ENCODE measurements at places on chromosomes 4 and X.

GRCh38 chr4:145066063-145066501 lies 31.9 kb downstream of the ANAPC10 start:
- no peak for DNase-seq

- DNase-seq, result no peak
These were observed 334.4 kb downstream of the UNC5C start for GRCh38 chr4:95214408-95214807.

DNA sequence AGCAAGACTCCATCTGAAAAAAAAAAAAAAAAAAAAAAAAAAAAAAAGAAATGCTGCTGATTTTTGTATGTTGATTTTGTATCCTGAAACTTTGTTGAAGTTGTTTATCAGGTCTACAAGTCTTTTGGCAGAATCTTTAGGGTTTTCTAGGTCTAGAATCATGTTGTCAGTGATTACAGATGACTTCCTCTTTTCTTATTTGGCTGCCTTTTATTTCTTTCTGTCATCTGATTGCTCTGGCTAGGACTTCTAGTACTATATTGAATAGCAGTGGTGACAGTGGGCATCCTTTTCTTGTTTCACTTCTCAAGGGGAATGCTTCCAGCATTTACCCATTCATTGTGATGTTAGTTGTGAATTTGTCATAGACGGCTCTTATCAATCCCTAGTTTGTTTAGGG lies 334.4 kb downstream of the SPRY1 start:
- no peak for DNase-seq

DNA sequence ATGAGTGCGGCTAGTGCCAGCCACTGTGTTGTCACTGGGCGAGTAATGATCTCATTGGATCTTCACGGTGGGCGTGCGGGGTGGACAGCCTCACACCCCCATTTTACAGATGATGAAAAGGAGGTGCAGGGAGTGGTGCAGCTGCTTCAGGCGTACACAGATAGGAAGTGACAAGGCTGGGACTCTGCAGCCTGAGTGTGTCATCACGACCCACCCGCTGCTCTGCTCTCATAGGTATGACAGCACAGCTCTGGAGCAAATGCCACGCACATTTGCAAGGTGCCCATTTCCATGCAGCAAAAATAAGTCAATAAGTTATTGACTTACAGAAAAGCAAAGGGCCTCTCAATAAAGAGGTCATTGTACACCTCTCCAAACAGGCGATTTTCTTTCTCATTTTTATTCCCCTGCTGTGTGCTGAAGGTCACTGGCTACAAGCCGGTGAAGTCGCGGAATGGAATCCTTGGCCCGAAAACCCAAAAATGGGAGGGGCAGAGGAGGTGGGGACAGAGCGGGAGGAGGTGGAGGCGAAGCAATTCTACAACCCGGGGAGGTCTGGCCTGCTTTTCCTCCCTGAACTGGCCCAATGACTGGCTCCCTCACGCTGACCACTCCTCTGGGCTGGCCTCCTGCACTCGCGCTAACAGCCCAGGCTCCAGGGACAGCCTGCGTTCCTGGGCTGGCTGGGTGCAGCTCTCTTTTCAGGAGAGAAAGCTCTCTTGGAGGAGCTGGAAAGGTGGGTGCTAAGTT lies at the start of gene SOD3:
Gene SOD3 (plus strand): TSS at position 658 of the 750 bp plus-strand sequence. CDS start 3,949 bp downstream, outside the sequence.
- DNase-seq, result peak; percentile 80

DNA sequence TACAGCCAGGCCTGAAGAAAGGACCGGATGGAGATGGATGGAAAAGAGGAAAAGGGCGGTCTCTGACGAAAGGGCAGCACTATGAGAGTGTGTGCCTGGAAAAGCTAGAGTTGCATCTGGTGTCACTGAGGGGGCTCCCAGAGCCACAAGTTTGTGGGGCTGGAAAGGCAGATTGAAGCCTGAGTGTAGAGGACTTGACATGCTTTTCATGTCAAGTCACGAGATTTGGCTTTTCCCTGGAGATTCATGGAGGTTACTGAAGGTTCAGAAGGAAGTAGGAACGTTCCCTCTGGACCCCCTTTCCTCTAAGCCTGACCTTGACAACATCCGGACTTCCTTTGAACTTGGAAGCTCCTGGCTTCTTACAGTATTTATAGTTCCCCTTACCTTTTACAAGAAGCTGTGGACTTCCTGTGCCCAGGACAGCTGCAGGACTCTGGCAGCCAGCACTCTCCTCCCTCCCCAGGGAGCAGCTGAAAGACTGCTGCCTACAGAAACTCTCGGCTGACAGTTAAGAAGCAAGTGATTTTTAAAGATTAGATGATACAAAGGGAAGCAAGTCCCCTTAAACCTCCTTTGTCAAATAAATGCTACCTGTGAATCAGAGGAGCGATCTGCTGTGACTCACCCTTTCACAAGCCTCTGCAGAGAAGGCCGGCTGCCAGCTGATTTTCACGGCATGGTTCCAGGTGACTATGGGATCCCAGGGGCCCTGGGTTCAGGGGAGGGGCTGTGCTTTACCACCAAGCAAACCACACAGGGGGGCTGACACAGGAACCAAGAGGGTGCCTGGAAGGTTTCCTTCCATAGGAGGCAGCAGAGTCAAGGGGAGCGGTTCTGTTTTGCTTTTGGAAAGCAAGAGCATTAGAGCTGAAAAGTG lies 72.9 kb upstream of the STIM2 start:
- peak; percentile 36 for DNase-seq

- DNase-seq, result no peak
These were observed 1.0 kb downstream of the RASGEF1B start for GRCh38 chr4:81470456-81471297.

- DNase-seq, result no peak
These were observed 692.6 kb downstream of the RAB28 start for GRCh38 chr4:12791536-12791935.

DNA sequence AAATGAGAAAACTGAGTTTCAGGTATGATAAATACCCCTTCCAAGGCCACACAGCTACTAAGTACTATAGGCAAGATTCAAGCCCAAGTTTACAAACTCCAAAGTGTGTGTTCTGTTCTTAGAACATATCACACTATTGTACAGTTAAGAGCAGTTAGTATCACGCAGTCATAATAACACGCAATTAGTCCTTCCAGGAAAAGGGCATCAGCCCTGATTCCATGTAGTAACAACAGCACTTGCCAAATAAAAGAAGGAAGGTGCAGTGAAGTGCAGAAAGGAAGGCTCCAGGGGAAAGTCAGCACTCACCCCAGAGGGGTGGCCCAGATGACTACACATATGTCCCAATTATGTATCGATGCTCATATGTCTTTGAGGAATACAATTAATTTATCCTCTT lies 4.4 kb downstream of the TASL start:
- DNase-seq, result no peak

GRCh38 chrX:40099055-40099958 lies 1.5 kb upstream of the BCOR start:
- no peak for DNase-seq

DNA sequence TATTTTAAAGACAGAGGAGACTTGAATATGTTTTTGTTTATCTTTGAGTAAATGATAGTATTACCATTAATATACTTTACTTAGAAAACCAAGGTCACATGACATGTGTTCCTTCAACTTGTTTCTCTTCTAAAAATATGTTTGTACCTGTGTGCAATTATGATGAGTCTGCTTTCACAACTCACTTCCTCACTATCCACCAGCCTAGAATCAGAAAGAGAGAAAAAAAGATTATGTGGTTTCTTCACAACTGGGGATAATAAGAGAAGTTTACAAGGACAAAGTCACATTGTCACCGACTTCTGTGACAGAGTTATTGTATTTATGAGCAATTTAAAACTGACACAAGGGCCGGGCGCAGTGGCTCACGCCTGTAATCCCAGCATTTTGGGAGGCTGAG lies 1112.1 kb downstream of the RPA4 start:
- DNase-seq, result no peak

- peak; percentile 20 for DNase-seq
These were observed 654.5 kb downstream of the TLL1 start for GRCh38 chr4:166527500-166527899.

- DNase-seq, result no peak
These were observed 334.9 kb downstream of the IL1RAPL1 start for GRCh38 chrX:28922106-28922505.

DNA sequence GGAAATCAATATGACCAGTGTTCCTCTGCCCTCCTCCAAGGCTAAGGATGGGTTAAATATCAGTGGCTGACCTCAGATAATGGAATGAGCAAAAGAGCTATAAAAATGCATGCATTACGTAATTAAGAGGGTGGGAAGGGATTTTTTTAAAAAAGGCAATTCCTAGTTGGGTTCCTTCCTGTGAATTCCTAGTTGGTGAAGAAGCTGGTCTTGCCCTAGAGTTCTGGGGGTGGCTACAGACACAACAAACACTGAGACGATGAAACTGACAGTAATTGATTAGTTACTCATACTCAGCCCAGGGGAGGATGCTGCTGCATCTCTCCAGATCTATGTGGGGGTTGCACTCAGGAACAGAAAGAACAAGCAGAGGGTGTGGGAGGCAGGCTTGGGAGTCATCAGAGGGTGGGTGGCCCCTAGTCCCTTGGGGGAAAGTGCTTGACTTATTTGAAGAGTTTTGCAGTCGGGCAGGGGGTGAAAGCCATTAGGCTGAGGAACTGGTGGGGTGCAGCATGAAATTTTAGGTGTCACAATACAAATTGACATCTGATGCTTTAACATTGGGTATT lies 662.0 kb upstream of the FRG1 start:
- no peak for DNase-seq

DNA sequence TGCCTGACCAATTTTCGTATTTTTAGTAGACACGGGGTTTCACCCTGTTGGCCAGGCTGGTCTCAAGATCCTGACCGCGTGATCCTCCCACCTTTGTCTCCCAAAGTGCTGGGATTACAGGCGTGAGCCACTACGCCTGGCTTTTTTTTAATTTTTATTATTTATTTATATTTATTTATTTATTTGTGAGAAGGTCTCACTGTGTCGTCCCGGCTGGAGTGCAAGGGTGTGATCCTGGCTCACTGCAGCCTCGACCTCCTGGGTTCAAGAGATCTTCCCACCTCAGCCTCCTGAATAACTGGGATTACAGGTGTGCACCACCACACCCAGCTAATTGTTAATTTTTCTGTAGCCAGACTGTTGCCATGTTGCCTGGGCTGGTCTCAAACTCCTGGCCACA lies 141.1 kb downstream of the CRLF2 start:
- no peak for DNase-seq

- no peak for DNase-seq
These were observed 56.7 kb upstream of the SLC7A11 start for GRCh38 chr4:138298866-138299265.

DNA sequence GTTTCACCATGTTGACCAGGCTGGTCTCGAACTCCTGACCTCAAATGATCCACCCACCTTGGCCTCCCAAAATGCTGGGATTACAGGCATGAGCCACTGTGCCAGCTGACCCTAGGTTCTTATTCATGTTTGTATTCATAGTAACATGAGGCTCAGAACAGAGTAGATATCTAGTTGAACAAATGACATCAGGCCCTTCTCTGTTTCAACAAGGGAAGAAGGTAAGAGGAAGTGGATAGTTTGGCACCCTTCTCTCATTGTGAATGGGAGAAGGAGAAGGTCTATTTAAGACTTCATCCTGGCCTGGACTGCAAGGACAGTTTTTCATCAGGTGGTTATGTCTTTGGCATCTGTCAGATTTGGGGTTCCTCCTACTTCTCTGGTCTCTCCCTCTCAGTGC lies 13.8 kb downstream of the GJB1 start:
- no peak for DNase-seq

DNA sequence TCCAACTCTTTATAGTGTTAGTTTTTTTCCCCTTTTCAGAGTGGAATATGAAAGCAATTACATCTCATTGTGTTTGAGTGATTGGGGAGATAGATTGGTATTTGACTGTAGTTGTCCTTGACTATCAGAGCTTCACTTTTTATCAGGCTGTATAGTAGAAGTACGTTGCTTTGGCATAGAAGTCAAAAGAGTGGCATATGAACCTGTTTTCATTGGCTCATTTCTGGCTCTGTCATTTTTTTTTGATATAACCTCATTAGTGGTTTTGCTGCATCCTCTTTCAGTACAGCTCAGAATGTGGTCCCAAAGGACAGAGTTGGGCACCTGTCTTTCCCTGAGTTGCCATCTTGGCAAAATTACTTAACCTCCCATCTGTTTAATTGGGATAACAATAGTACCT lies 1.4 kb downstream of the TMA16 start:
- DNase-seq, result no peak

DNA sequence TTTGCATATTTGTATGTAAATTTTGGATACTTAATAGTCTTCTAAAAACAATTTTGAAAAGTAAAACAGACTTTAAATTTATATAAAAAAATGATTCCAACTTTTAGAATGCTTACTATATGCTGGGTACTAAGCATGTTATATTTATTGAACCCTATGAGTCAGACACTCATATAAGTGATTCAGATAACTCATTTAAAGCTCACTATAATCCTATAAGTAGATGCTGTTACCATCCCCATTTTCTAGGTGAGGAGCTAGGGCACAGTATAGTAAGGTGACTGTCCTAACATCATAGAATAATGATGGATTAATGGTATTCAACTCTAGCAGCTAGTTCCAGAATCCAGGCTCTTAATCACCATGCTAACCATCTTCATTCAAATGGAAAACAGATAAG lies 877.0 kb upstream of the GRID2 start:
- DNase-seq, result no peak

DNA sequence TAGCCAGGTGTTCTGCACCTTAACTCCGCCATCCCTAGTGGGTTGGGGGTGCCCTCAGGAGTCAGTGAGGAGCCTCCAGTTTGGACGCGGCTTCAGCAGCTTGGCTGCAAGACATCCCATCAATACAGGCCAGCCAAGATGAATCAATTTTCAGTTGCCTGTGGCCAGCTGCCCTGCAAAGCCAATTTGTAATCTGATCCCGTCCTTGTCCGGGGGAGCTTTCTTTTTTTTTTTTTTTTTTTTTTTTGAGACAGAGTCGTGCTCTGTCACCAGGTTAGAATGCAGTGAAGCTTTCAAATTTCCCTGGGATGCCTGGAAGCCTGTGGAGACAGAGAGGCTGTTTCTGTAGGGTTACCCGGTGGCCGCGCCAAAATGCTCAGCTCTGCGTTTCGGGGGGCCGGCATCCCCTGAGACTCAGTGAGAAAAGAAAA lies 192.5 kb downstream of the ASMT start:
- peak; percentile 31 for DNase-seq

DNA sequence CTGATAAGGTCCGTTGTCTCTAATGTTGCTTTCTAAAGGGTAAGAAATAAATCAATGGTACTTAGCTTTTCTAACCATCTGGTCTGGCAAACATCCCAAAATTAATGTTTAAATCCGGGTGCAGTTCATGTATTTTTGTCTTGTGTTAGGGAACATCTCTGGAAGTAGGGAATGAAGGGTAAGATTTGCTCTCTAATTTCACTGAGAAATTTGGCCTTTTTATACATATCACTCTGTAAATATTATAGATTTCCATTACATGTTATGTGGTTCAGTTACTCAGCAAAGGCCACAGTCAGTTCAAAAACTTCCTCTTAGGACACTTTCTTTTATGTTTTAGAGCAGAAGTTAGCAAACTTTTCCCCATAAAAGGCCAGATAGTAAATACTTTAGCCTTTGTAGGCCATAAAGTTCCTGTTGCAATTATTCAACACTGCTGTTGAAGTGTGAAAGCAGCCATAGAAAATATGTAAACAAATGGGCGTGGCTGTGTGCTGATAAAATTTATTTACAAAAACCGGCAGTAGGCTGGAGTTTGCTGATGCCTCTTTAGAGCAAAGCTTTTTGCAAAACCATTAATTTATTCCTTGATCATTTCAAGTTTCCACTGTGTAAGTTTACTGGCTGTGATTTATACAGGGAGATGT lies 218.1 kb downstream of the ANTXR2 start:
- DNase-seq, result no peak

GRCh38 chr4:176150356-176150682 lies 45.1 kb downstream of the SPATA4 start:
- DNase-seq, result peak; percentile 45

All from stromal cell of bone marrow (primary cell).